NCI-H774 (cell line): ENCODE measurements at places on chromosomes 2 and 18.

- peak; percentile 43 for DNase-seq
Measured at GRCh38 chr2:231674587-231675338, 33.6 kb upstream of the PTMA start.

GRCh38 chr2:6773007-6773693 lies 92.6 kb downstream of the CMPK2 start:
- peak; percentile 58 for DNase-seq

GRCh38 chr2:107027205-107027604 lies 141.2 kb upstream of the ST6GAL2 start:
- no peak for DNase-seq

DNA sequence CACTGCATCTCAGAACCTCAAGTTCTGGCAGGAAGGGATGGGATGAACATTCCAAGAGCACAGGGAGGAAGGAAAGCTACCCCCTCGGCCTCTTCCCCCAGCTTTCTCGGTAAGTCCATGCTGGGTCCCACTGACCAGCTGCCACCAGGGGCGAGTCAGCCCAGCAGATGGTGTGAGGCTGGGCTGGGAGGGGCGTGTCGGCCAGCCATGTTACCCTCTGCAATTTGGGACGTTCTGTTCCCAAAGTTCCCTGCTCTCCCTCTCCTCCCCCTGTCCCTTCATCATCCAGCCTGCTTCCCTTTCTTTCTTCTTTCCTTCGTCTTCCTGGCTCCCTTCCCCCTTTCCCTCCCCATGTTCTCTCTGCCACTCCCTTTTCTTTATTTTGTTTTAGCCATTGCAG lies 74.3 kb upstream of the TNP1 start:
- no peak for DNase-seq

DNA sequence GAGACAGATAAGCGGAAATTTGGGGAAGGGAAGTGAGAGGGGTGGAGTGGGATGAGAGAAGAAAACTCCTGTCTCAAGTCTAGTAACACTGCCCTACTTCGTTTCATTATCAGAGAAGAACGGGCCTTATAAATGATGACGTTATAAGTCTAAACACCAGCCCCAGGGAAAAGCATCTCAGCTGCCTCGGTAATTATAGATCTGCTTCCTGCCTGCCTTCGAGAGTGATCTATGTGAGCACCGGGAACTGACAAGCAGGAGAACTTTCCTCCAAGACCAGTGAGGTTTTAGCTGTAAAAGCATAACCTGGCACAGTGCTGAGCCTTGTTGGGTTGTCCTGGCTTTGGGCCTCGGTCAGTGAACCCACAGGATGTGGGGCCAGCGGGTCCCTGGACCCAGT lies 227.9 kb upstream of the SIX2 start:
- no peak for DNase-seq
